GM13977 (cell line): ENCODE measurements at places on chromosomes 1 and 21.
A peak's percentile ranks its signal among the peaks of the same experiment; 100 is the strongest.

DNA sequence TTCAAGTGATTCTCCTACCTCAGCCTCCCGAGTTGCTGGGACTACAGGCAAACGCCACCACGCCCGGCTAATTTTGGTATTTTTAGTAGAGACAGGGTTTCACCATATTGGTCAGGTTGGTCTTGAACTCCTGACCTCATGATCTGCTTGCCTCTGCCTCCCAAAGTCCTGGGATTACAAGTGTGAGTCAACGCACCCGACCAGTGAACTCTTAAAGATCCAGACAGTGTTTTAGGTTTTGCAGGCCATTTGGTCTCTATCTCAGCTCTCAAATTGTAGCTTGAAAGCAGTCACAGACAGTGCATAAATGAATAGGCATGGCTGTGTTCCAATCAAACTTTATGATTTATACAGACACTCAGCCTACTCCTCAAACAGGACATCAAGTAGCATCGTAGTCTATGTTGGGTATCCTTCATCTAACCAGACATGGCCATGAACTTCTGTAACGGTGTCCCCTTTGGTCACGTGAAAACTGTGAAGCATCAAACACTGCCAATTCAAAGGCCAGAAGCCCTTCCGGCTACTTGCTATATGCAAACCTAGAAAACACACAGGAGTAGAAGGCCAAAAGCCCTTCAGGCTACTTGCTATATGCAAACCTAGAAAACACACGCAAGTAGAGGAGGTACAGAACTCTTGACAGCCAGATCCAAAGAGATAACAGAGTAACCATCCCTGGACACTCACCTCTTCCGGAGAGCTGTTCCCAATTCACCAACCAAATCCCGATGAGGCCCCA is 3.1 kb downstream of the FUCA1 start:
- DNase-seq: no peak

DNA sequence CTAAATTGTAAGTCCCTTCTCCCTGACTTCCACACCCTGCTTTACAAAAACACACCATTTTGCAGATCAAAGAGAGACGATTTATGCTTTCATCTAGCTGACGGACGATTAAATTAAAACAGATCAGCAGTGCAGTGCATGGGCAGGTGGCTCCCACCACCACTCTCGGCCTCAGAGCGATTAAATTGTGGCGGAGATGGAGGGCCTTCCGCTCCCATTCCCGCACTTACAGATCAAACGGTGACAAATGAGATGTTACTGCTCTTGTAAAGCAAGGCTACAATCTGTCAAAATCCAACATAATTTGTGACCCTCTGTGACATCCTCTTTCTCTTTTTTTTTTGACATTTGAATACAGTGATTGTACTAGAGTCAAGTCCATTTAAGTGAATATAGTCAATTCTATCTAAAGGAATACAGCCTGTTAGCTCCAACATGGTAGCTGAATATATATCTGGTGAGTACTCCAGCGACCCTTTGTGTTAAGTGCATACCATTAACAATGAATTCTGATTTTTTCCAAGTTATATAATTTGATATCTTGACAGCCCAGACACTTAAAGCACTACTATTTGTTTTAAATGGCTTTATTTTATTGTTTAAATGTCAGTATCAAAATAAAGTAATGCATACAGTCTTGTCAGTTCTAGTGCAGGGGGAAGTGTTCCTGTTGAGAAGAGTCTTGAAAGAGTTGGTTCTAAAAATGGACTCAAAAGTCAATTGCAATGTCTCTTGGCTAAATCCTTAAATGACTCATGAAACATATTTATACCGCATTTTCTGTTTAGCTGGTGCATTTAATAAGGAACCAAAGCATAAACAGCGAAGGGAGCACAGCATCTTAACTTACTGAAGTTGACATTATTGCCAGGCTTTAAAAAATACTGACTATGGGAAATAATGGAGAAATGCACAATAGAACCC is 109.0 kb downstream of the ESRRG start:
- DNase-seq: no peak

DNA sequence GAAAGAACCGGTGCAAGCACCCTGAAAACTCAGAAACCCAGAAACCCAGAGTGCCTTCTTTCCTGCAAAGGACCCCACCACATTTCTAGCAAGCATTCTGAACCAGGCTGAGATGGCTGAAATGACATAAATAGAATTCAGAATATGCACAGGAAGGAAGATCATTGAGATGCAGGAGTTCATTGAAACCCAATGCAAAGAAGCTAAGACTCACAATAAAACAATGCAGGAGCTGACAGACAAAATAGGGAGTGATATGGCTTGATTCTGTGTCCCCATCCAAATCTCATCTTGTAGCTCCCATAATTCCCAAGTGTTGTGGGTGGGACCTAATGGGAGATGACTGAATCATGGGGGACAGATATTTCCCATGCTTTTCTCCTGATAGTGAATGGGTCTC is 22.8 kb upstream of the SGIP1 start:
- DNase-seq: no peak

- DNase-seq: no peak
Observed at GRCh38 chr1:932776-933602, 9.3 kb downstream of the SAMD11 start.

GRCh38 chr1:29208442-29208841 is 22.3 kb downstream of the MECR start:
- DNase-seq: no peak

GRCh38 chr21:28817871-28818270 is 174.8 kb downstream of the LTN1 start:
- no peak for DNase-seq

DNA sequence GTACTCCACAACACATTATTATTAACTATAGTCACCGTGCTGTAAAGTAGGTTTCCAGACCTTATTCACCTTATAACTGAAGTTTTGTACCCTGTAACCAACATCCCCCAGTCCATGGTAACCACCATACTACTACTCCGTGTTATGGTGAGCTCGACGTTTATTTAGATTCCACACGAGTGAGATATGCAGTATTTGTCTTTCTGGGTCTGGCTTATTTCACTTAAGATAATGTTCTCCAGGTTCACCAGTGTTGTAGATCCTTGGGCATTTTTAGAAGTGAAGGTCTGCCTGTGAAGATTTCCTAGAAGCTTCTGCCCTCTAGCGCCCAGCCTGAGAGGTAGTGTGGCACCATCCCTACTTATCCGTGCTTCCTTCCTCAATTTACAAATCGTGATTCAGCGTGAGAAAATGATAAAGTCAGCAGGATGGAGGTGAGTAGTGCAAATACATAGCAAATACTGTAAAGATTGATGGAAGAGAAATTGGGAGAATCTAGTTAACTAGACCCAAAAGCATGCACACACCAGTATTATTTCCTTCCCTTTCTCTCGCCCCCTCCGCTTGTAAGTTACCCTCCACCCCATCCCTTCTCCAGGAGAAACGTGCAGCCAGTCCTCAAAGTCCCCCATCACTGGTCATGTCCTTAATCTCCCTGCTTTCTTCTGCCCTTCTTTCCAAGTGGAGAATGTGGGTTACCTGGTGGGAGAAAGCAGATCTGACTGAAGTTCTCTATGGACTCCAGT is 36.0 kb upstream of the DISC1 start:
- DNase-seq: peak; percentile 49

DNA sequence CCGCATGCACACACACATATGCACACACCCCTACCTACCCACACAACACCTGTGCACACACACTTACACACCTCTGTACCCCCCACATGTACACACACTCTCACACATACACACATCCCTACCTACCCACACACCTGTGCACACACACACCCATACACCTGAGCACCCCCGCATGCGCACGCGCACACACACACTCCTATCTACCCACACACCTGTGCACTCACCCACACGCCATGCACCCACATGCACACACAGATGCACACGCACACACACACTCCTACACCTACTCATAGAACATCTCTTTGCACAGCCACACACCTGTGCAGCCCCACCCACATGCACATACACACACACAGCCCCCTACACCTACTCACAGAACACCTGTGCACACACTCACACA is 15.5 kb upstream of the PADI2 start:
- no peak for DNase-seq

GRCh38 chr21:34580181-34580700 is 34.7 kb downstream of the RCAN1 start:
- no peak for DNase-seq

DNA sequence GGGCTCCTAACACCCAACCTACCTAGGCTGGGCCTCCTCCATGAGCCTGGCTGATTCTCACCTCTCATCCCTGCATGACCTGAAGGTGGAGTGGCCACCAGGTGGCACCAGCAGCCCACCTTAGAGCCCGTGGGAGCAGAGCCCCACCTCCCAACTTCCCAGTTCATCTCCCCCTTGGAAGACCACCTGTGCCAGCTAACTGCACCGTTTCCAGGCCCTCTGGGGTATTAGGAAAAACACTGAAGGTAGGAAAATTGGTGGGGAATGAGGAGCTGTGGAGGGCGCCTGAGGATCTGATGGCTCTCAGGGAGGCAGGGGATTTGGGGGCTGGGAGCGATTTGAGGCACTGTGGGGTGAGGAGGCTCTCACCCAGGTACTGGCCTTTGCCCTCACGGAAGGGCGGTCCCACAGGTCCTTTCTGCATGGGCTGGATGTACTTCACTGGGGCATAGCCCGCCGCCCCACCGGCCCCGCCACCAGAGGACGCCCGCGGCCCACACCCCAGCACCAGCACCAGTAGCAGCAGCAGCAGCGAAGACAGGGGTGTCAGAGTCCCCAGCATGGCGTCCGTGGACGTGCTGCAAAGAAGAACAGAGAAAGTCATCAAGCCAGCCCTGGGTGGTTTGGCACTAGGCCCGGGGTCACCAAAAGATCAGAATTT is 11.1 kb downstream of the ADPRS start:
- peak; percentile 91 for DNase-seq

GRCh38 chr1:58869638-58870297 is 85.9 kb upstream of the JUN start:
- DNase-seq: no peak

DNA sequence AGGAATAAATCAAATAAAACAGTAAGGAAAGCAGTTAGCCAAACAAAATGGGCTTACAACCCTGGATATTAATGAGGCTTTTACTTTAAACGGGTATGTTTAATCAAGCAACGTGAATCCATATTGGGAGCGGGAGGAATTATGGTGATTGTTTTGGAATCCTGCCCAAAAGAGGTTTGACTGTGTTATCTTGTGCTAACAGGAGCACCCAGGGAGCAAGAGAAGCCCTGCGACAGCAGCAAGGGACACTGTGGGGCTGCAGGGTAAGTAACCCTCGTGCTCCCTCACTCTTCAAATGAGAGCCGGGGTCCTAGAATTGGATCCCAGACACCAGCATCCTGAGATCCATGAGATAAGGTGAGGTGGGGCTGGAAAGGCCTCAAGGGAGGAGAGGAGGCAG is 72.6 kb upstream of the PGBD5 start:
- no peak for DNase-seq

GRCh38 chr21:39675590-39675989 is 62.9 kb downstream of the B3GALT5 start:
- no peak for DNase-seq

DNA sequence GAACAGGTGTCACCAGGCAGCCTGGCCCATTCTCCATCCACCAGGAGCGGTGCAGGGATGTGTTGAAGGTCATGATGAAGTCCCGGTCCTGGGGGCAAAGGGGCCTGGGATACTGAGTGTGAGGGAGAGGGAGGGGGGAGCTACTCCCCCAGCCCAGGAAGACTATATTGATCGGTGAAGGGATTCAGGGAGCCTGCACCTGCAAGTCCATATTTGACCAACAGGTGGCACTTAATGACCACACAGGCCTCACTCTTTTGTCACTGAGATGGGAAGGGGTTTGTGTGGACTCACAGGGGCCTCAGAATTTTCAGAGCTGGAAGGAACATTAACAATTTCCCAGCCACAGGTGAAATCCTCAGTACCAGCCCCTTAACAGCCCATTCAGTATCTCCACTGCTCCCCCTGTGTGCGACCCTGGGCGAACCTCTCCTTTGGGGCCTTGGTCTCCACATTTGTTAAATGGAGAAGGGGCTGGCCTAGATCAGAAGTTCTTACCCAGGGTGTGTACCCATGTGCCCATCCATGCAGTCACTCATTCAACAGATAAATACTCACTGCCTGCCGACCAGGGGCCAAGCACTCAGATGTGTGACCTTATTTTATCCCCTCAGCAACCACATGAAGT is 55.6 kb downstream of the NKAIN1 start:
- peak; percentile 69 for DNase-seq

DNA sequence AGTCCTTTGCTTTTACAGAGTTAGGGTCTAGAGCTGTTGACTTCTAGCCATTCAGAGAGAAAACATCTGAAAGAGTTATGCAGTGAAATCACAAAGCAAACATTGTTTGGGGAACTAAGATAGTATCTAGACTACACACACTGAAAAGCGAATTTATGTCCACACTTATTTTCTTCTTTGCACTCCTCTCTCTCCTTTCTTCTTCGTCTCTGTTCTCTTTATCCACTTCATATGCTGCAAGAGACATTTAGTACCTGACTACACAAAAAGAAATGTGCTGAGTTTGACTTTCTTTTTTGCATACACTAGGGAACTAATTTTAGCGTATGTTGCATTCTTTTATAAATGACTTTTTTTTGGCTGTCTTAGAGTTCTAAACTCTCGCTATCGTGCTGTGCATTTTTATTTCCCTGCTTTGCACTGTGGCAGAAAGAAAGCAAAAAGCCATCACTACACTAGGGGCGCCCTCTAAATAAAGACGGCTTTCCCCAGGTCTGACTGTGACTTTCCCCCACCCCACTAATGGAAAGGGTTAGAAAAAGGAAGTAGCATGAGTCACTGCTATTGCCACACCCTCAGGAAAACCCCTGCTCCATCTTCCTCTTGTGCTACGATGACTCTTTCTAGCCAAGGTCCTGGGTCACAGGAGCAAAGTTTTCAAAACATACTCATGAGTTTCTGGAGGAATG is 65.7 kb downstream of the MAP3K7CL start:
- DNase-seq: peak; percentile 83

- no peak for DNase-seq
Observed at GRCh38 chr1:117661027-117661426, 55.2 kb downstream of the TENT5C start.

DNA sequence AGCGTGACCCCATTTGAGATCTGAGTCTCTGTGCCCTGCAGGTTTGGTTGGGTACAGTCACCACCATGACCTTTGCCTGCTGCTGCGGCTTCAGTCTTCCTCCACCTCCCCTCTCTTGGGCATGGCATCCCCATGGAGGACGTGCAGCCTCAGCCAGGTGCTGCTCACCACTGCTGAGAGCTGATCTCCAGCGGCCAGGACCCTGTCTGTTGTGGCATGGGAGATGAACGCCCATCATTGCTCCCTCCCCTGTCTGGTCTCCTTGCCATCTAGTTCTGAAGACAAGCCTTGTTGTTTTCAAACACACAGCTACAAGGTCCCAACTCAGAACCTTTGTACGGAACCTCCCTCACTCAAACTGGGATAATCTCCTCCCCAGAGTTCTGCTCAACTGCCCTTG is 19.2 kb upstream of the PKP1 start:
- no peak for DNase-seq

DNA sequence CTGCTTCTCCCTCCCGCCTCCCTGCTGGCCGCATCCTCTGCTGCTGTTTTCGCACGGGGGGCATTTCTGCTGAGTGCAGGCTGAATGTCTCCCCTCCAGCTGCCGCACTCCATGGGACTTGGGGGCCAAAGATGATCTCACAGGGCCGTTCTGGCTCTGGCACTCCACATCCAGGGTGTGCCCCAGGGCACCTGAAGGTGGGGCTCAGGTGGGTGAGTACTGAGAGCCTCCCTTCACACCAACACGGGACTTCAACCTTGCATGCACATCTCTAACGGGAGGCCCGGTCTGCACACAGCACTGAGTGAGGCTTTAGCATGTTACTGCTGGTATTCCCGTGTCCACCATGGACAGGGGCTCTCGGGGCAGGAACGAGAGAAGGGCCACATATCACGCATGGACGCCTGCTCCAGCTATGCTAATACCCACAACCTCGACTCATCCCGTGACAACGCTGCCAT is 88.9 kb downstream of the DMRTB1 start:
- no peak for DNase-seq

- DNase-seq: no peak
Observed at GRCh38 chr21:39774227-39774626, 29.2 kb downstream of the IGSF5 start.
